ENCODE measurements at places on chromosomes 13 and 19. TPM values are rescaled to one million over a fixed set of nuclear protein-coding genes. Genes with fewer than 3 reads are reported as not detected.

The ICAM5 gene
- 6.4 TPM for total RNA-seq

The PIP5K1C gene
- total RNA-seq = 31.3 TPM

The LGALS14 gene
- total RNA-seq = not detected

The XAB2 gene
- 31.8 TPM for total RNA-seq

The ZNF414 gene
- total RNA-seq = 5.3 TPM

The IL12RB1 gene
- under 0.01 TPM for total RNA-seq

The LILRA1 gene
- total RNA-seq = not detected

The CYP4F2 gene
- total RNA-seq = not detected

The ZNF560 gene
- 1.6 TPM for total RNA-seq

The SLC6A16 gene
- not detected for total RNA-seq

The BAX gene
- 64.6 TPM for total RNA-seq

The RDH8 gene
- total RNA-seq = not detected

The GPR4 gene
- not detected for total RNA-seq

The ADM5 gene
- total RNA-seq = under 0.01 TPM

The CNN2 gene
- 272 TPM for total RNA-seq

The NLRP9 gene
- not detected for total RNA-seq
